ENCODE measurements at places on chromosomes 12 and 14. TPM values are rescaled to one million over a fixed set of nuclear protein-coding genes. Genes with fewer than 3 reads are reported as not detected.

PRICKLE1 gene
- total RNA-seq: 3.4 TPM

SERPINA5 gene
- not detected for total RNA-seq

BICDL1 gene
- total RNA-seq: 9.4 TPM

TBX5 gene
- total RNA-seq: 0.35 TPM

IGF1 gene
- total RNA-seq: not detected

AKAP3 gene
- total RNA-seq: not detected

C12orf60 gene
- total RNA-seq: 2.3 TPM

KRT85 gene
- total RNA-seq: not detected

ADAM21 gene
- total RNA-seq: 1.2 TPM

KRT72 gene
- not detected for total RNA-seq

SUPT16H gene
- 56.3 TPM for total RNA-seq

ABCC9 gene
- 0.35 TPM for total RNA-seq

LRCOL1 gene
- total RNA-seq: not detected

PIWIL1 gene
- 0.07 TPM for total RNA-seq

LRRC43 gene
- total RNA-seq: not detected

MYRFL gene
- total RNA-seq: 1.9 TPM

RNASE3 gene
- total RNA-seq: not detected

KIF5A gene
- 0.14 TPM for total RNA-seq

CLEC4C gene
- not detected for total RNA-seq

SERPINA9 gene
- total RNA-seq: not detected

MANSC4 gene
- not detected for total RNA-seq

TOMM20L gene
- total RNA-seq: not detected

OTUB2 gene
- total RNA-seq: 5.3 TPM

HNF1A gene
- not detected for total RNA-seq

SLC10A1 gene
- total RNA-seq: not detected

NUDT14 gene
- 24.0 TPM for total RNA-seq

MTHFD1 gene
- 72.5 TPM for total RNA-seq

KRT78 gene
- total RNA-seq: 2.2 TPM

OTX2 gene
- not detected for total RNA-seq

KRT2 gene
- 0.28 TPM for total RNA-seq

MBIP gene
- total RNA-seq: 4.0 TPM

MIPOL1 gene
- total RNA-seq: 8.4 TPM

TCTN2 gene
- total RNA-seq: 4.7 TPM

FKBP4 gene
- total RNA-seq: 89.1 TPM

NKX2-1 gene
- total RNA-seq: 9.1 TPM

NPFF gene
- not detected for total RNA-seq

KRT4 gene
- total RNA-seq: 129 TPM

ARG2 gene
- 18.3 TPM for total RNA-seq

All from airway epithelial cell (primary cell).